ENCODE measurements at places on chromosomes 12 and 14.

GRCh38 chr14:104521816-104522745 is 57.5 kb upstream of the C14orf180 start:
- DNase-seq, result no peak

DNA sequence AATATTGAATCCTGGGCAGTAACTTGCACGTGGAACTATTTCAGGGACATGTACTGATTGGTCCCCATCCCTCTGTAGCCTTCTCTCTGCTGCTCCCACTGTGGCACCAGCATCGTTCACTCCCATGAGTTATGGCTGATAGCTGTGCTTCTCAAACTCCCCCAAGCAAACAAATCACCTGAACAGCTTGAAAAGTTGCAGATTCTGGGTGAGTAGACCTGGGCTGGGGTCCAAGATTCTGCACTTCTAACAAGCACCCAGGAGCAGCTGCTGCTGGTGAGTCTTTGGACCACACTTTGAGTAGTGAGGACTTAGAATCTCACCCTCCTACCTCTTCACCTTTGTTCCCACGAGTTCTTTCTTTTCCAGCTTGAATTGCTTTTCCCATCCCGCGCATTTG is 49.4 kb upstream of the ZFP36L1 start:
- no peak for DNase-seq

DNA sequence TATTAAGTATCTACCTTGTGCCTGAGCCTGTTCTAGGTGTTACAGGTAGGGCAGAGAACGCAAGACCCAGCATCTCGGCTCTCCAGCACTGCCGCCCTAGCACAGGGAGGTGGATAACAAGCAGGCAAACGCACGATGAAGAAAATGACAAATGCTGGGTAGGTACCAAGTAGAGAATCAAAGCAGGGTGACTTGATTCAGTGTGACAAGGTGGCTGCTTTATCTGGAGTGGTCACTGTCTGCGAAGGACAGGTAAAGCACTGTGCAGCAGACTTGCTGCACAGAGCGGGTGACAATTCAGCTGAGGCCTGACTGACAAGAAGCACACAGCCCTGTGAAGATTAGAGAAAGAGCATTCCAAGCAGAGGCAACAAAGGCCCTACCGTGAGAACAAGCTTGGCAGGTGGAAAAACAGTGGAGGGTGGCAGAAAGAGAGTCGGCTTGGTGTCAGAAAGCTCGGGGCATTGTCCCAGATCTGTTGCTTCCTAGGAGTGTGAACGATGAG is 12.9 kb downstream of the PRKCH start:
- no peak for DNase-seq

- DNase-seq, result no peak
These were observed 87.0 kb downstream of the DNAI7 start for GRCh38 chr12:25107920-25108319.

- no peak for DNase-seq
These were observed 223.6 kb upstream of the TMPO start for GRCh38 chr12:98291828-98292227.

DNA sequence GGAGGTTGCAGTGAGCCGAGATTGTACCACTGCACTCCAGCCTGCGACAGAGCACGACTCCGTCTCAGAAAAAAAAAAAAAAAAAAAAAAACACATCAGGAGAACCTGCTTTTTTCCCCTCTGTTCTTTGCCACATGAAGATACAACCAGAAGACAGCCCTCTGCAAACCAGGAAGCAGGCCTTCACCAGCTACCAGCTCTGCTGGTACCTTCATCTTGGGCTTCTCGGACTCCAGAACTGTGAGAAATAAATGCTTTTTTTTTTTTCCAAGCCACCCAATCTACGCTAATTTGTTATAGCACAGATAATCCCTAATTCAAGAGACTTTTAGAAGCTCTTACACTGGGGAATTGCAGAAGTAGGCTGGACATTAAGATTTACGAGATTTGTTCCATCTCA is 121.2 kb downstream of the GARIN6 start:
- DNase-seq, result no peak

DNA sequence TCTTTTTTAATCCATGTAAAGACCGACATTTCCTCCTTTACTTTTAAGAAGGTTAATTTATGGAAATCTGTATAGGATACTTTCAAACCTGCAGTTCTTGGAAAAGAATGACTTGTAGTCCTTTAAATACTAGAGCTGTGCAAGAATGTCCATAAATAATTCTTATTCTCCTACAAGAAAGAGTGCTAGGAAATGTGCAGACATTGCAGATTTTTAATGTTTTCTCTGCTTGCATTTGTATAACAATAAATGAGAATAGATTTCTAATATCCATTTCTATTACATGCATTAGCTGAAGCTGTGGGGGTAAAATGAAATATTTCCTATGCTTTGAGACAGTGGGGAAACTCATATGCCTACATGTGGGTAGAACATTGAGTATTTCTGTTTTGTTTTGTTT is 607.2 kb upstream of the NOVA1 start:
- DNase-seq, result no peak

GRCh38 chr12:45697371-45697770 is 32.1 kb upstream of the ARID2 start:
- no peak for DNase-seq

DNA sequence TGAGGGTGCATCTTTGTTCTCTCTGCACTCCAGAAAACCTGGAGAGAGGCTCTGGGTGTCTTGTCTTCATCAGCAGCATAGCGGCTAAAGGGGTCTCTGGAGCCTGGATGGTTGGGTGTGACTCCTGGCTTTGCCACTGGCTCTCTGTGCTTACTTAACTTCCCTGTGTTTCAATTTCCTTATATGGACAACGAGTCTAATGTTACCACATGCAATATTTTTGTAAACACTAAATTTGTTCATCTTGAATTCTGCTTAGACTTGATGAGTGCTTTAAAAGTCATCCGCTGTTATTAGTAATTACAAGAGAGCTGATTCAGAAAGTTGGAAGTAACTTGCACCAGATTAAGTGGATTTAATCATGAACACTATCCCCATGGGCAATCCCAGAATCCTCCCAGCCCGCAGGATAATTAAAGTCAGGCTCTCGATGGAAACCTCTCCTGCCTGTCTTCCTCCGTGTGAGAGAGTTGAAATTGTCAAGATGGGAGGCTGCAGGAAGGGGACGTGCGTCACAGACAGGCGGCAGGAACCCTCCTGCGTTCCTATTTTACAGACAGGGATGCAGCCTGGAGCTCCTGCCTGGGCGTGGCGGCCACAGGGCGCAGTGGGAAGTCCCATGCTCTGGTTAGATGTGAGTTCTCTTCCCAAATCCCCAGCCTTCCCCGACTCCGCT is 201.2 kb downstream of the TTC8 start:
- DNase-seq, result no peak

DNA sequence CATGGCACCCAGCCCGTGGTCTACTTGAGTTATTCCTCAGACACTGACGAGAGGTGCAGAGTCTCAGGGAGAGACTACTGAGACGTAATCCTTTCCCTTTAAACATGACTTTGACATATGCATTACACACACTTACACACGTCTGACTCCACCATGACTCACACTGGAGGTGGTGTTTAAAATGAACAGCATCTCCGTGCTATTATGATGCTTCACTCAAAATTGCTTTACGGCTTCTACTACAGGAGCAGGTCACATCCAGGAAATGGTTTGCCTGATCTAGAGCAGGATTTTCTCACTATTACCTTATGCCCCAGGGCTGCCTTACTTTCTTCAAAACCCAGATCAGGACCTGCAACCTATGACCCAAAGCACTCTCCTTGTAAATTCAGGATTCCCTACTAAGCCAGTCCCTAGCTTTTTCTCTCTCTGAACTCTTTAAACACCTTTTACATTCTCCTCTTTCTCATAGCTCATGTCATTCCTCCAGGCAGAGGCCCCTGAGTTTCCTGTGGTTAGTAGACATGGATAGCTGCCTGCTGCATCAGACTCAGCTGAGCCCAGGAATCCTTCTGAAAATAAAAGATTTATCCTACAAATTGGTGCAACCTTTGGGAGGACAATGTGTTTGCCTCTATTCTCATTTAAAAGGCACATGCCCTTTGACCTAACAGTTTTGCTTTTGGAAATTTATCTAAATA is 31.2 kb downstream of the TMCC3 start:
- peak; percentile 71 for DNase-seq

- no peak for DNase-seq
These were observed 121.5 kb downstream of the CALM1 start for GRCh38 chr14:90518069-90518940.

- DNase-seq, result peak; percentile 27
These were observed 25.3 kb downstream of the CMKLR1 start for GRCh38 chr12:108313606-108314351.

GRCh38 chr14:95896498-95897135 is 20.0 kb downstream of the TUNAR start:
- DNase-seq, result no peak

GRCh38 chr14:78228702-78229327 is 58.6 kb downstream of the NRXN3 start:
- no peak for DNase-seq

GRCh38 chr12:98418357-98419075 is 96.9 kb upstream of the TMPO start:
- peak; percentile 97 for DNase-seq

GRCh38 chr14:49033131-49033530 is 553.0 kb downstream of the RPS29 start:
- no peak for DNase-seq

GRCh38 chr14:98950353-98950895 is 321.6 kb downstream of the BCL11B start:
- DNase-seq, result no peak

DNA sequence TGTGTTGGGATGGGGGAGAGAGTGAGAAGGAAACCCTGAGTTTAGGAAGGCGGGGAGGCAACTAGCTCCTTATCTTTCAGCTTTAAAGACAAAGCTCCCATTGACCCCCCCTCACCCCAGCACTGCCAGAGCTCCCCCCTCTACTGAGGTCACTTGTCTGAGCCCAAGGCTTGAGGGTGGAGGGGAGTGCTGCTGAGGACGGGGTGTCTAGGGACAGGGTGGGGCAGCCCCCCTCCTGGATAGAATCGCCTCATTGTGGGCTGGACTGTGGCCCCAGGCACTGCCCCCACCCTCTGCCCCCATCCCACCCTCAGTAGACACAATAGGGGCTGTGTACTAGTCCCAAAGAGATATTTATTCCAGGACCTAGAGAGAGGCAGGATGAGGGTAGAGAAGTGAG is 3.0 kb downstream of the ERBB3 start:
- no peak for DNase-seq

- no peak for DNase-seq
These were observed 59.3 kb downstream of the IFNG start for GRCh38 chr12:68100241-68100640.

DNA sequence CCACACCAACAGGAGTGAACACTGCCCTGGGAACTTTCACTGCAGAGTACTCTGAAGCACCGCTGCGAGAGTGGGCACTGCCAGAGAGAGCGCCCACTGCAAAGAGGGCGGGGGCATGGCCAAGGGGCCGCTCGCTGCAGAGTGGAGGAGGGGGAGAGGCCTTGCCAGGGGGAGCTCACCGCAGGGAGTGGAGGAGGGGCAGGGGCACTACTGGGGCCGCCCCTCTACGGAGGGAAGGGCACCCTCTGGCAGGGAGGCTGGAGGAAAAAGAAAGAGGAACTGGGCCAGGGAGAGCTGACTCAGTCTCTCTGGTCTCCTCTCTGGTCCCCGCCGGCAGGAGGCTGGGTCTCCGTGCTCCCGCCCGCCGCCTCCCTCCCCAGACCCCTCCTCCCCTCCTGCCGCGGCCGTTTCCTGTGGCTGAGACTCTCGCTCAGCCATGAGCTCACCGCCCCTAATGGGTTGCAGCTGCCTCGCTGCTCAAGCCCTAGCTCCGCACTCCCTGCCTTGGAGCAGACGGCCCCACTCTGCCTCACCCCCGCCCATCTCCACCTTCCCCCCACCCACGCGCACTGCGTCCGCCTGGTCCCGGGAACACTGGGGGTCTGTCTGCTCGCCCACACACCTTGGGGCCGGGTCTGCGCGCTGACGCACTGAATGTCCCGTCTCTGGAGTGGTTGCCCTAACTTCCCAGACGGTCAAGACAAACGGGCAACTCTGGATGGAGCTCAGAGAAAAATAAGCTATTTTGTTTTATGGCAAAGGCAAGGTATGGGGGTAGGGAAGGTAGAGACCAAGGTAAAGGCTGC is 1.3 kb downstream of the ARHGEF40 start:
- DNase-seq, result peak; percentile 98

DNA sequence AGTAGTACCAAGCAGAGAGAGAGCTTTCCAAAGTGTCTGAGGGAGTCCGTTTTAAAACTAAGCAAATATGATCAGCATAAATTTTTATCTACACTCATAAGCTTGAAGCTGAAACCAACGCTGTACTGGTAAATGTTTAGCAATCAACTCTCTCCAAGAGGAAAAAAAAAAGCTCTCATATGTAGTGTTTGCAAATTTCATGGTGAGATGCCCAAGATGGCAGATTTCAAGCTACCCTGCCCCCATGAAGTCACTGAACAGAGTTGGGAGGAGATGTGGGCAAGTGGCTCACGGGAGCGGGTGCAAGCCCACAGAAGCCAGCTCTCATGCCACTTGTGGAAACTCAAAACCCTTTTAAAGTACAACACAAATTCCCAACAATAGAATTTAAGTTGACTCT is 475.8 kb downstream of the BCAT1 start:
- DNase-seq, result no peak

GRCh38 chr14:23536494-23536893 is 15.1 kb downstream of the ZFHX2 start:
- DNase-seq, result no peak

- no peak for DNase-seq
These were observed 240.2 kb upstream of the CLEC14A start for GRCh38 chr14:38496092-38496491.

DNA sequence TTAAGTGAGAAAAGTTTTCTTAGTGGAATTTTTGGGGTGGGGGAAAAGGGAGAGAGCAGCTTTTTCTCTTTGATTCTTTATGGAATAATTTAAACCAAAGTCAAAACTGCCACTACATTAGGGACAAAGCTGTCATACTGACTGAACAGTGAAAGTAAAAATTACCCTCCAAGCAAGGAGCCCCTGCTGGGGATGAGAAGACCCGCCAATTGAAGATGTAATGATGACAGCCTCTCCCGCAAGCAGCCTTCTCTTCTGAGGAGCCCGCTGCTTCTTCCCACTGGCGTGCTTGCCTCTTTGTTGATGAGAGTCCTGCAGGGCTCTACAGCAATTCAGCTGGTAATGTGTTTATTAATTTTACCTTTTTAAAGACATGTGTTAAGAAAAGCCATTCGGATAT is 151.0 kb downstream of the EFCAB11 start:
- DNase-seq, result no peak

- peak; percentile 93 for DNase-seq
These were observed 124.1 kb downstream of the SSPN start for GRCh38 chr12:26319511-26319910.

GRCh38 chr14:30906752-30907658 is 32.6 kb downstream of the COCH start:
- DNase-seq, result peak; percentile 17

DNA sequence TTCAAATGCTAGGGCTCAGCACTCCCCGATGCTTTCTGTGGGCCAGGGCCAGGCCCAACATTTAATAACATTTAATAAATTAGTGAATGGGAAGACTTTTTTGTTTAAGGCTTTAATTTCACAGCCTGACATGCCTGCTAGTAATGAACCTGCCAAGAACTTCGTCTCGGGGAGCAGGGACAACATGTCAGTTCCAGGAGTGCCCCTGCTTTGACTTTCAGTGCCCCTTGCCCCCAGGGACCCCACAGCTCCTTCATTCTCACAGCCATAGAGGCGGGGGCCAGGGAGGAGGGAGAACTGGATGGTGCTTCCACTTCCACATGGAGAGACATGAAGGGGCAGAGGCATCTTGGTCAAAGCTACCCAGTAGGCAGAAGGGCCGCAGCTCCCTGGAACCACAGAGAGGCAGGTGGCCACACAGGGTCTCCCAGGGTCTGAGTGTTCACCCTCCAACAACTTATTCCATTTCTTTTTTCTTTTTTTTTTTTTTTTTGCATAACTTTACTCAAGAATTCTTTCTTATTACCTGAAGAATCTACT is 66.0 kb upstream of the DDX11 start:
- DNase-seq, result no peak

Measured in astrocyte of the spinal cord (primary cell).